GM06990 (cell line): ENCODE measurements at places on chromosomes 13 and 19.

- no peak for DNase-seq
These were observed 46.0 kb downstream of the GNG7 start for GRCh38 chr19:2656533-2656932.

DNA sequence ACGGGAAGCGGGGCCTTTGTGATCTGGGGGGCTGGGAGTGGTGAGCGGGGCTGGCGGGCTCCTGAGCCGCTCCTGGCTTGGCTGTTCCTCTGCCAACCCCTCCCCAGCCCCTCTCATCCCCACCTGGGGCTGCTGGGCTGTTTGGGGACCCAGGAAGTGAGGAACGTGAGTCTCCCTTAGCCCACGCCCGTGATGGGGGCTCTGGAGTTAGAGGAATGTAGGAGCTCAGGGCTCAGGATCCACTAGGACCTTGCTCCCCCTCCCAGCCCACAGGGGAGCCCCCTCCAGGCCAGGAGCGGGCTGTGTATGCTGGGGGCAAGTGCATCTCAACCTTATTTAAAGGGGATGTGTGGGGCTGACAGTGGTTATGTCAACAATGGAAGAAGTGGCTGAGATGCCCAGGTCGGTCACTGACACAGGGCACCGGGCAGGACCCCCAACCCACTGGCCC, 134.1 kb downstream of the URI1 start:
- no peak for DNase-seq

GRCh38 chr13:111854403-111854802, 212.5 kb upstream of the SOX1 start:
- DNase-seq, result no peak

DNA sequence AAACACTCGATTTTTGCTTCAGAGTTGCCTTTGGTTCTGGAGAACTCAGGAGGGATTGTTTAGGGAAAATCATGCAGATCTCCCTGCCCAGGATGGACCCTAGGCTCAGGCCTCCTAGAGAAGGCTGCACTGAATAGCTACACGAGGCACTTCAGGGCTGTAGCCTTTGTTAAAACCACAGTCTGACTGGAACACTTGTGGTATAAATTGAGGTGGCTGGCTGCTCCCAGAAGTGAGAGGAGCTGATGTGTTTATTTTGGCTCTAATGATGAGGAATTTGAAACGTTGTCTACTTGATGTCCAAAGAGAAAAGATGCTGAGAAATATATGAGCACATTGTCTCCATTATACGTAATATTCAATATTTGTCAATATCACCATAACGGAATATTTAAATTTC, 762.1 kb upstream of the ARGLU1 start:
- no peak for DNase-seq

DNA sequence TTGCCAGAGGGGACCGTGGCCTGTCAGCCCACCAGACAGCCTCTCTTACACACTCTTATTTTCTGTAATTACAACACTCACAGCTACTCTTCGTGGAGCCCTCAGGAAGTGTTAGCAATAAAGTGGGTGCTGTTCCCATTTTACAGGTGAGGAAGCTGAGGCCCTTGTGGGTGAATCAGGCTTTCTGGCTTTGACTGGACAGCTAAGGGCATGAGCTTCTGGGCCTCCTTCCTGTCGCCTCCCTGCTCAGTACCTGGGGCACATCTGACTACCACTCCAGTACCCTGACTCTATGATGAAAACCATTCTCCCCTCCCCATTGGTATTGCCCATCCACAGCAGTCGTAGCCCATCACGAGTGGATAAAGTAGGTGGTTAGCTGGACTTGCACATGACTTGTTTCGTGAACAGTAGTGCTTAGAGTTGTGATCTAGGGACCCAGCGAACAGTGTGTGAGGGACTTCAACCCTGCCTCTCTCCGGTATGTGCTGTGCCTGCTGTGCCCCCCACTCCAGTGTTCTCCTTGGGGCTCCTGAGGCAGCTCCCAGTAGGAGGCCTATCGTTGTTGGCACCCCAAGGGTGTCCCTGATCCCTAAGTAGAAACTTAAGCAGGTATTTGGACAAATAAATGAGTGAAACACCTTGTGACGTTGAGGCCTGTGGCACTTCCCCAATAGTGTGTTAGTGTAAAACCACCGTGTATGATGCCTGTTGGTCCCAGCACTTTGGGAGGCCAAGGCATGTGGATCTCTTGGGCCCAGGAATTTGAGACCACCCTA, 38.6 kb downstream of the GATAD2A start:
- peak; percentile 44 for DNase-seq

DNA sequence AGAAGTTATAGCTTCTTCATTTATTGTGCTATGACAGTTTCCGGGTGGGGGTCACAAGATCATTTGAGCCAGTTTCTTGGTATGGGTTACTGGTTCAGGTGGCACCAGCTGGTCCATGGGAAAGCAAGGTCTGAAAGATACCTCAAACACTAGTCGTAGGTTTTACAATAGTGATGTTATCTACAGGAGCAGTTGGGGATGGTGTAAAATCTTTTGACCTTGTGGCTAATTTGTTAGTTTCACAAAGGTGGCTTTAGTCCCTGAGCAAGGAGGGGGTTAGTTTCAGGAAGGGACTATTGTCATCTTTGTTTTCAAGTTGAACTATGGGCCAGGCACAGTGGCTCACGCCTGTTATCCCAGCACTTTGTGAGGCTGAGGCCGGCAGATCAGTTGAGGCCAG, 24.6 kb downstream of the CHST8 start:
- no peak for DNase-seq

DNA sequence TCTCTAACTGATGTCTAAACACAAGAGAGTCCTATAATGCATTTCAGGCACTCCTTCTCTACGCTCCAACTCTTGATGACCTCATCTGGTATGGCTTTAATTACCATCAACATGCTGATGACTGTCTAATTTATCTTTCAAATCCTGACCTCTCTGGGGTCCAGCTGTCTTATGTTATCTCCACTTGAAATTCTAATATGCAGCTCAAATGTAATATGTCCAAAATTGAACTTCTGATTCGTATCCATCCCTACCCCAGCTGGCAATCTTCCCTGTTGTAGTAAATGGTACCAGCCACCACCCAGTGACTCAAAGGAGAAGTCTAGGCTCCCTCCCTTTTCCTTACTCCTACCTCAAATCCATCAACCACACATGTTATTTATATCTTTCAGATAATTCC, 288.0 kb upstream of the SLC10A2 start:
- no peak for DNase-seq

GRCh38 chr13:110617321-110618072, 2.2 kb downstream of the NAXD start:
- no peak for DNase-seq

GRCh38 chr13:113631341-113632095, 26.5 kb downstream of the ATP4B start:
- no peak for DNase-seq

GRCh38 chr19:5269279-5269678, 71.3 kb downstream of the PTPRS start:
- no peak for DNase-seq

DNA sequence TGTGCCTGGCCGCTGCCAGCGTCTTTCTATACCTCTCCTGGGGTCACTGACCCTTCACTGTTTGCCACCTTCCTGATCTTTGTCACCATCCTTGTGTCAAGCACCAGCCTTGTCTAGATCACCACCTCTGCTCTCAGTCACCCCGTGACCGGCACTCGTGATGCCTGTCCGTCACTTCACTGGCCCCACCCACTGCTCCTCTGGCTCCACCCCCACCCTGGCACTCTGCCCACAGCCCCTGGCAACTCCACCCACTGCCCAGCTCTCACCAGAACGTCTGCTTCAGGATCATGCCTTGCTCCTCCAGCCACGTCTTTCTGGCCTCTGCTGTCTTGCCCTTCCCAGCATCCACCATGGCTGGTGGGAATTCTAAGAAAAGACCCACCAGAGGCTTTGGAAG, 24.8 kb upstream of the PLA2G4C start:
- no peak for DNase-seq

GRCh38 chr13:103525530-103525929, 459.3 kb upstream of the SLC10A2 start:
- DNase-seq, result no peak

- no peak for DNase-seq
These were observed 23.2 kb upstream of the ZBTB7A start for GRCh38 chr19:4089946-4090345.

DNA sequence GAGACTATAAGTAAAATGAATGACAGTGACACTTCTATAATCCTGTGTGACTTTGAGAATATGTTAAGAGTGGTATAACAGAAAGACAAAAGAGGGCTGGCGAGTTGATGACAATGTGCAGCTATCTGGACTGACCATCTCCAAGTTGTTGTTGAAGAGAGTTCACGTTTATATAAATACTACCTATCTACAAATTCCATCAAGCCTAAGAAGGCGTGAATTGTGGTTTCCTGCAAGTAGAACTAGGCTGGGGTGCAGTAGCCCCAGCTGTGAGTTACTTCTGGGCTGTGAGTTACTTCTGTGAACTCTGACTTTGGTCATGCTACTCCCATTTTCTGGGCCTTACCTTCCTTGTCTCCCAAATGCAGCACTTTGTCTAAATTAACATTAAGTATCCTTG, 561.0 kb downstream of the TBC1D4 start:
- no peak for DNase-seq

- DNase-seq, result no peak
These were observed 95.3 kb downstream of the KL start for GRCh38 chr13:33111414-33112110.

DNA sequence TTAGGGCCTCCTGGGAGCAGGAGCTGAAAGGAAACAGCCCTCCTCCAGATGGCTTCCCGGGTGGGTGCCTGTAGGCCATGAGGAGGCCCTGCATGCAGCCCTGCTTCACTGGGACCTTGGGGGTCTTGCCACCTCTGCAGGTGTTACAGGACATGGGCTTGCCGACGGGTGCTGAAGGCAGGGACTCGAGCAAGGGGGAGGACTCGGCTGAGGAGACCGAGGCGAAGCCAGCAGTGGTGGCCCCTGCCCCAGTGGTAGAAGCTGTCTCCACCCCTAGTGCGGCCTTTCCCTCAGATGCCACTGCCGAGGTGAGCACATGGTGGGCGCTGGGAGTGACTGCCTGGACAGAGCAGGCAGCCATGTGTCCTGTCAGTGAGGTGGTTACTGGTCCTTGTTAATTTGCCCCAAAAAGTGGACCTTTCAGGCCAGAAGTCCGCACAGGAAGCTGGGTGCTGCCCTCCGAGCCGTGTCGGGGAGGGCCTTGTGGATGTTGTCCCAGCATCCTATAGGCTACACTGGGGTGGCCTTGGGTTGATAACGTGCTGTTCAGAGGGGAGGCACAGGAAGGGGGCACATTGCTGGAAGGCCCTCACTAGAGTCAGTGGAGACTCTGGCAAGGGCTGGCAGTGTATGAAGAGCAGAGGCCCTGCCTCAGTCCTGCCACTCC, 18.7 kb upstream of the QTRT1 start:
- DNase-seq, result no peak

DNA sequence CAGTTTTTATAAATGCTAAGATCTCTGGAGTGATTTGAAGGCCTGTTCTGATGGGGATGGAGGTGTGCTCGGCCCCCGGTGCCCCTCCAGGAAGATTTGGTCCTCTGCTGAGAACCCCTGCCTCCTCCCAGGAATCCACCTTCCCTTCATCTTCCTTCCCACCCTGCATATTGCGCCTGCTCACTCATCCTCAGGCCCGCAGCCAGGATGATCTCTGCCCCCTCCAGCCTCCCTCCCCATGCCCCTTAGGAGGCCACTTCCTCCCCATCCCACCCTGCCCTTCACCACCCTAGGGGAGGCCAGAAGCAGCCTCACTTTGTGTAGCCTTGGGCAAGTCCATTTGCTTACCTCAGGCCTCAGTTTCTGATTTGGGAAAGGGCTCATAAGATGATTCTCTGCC, 19.7 kb downstream of the VASP start:
- no peak for DNase-seq

DNA sequence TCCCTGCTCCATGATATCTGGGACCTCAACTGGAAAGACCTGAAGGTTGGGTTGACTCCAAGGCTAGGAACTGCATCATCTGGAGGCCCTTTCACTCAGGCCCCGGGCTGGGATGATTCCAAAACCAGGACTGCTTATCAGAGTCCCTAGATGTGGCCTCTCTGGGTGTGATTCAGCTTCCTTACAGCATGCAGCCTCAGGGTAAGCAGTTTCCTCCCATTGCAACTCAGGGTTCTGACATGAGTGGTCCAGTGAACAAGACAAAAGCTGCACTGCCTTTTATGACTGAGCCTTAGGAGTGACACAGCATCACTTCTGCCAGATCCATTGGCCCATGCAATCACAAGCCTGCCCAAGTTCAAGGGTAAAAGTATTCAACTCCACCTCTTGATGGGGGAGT, 502.8 kb downstream of the COG6 start:
- no peak for DNase-seq

DNA sequence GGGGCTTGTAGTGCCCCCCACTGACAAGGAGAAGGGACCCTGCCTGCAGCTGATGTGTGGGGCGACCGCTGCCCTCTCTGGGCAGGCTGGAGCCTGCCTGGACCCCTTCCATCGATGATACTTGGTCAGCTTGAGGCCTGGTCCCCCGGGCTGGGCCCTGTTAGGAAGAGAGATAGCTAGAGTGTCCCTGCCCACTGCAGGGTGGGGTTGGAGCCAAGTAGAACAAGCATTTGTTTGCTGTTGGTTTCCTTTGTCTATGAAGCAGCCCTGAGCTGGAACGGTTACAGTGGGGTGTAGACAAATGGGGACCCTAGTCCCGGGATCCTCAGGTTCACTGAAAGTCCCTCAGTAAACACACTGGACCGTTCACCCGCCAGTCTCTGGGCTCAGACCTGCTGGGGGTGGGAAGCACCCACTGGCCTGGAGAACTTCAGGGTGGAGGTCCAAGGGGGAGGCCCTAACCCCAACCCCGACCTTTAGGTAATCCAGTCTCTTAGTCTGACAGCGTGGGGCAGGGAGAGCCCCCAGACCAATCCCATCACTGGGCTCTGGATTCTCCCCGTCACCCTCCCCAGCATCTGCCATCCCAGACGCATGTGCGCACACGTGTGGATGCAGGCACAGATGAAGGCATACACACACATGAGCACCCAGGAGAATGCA, 204.8 kb upstream of the ZNF536 start:
- no peak for DNase-seq
